ENCODE measurements at places on chromosomes 12 and 14. TPM values are rescaled to one million over a fixed set of nuclear protein-coding genes. Genes with fewer than 3 reads are reported as not detected.

GRCh38 chr12:132771126-132771838 lies 9.7 kb upstream of the ANKLE2 start:
- DNase-seq = no peak

DNA sequence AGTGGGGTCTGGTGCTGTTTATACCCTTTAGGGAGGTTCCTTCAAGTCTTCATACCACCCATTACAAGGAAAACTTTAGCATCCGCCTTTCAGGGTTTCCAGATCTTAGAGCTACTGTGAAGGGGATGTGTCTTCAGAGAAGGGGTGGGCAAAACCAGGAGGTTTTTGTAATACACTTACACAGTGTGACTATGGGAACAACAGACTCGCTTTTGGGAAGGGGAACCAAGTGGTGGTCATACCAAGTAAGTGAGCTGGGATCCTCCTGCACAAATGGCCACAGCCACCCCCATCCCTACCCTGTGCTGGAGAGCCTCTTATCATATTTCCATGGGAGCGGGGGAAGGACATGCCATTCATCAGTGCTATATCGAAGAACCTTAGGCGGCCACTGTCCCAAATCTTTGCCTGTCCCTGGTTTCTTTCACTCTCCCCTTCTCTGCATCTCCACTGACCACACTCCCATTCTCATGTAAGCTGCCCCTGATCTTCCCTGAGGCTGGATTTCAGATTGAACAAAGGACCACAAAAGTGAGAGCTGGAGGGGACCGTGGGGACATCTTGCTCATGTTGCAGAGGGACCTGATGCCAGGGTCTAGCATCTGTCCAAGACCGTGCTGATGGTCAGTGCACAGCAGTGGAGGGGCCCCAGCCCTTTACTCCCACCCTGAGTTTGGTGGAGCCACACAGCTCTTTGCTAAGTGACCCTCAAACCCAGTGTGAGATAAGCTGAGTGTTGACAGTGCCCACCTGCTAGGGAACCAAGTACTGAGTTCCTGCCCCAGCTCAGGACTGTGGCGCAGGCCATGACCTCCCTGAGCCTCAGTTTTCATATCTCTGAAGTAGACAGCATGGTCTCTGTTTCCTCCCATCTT lies 51.4 kb downstream of the DAD1 start:
- DNase-seq = no peak

GRCh38 chr14:69815556-69815955 lies 18.5 kb upstream of the SLC10A1 start:
- no peak for DNase-seq

- no peak for DNase-seq
Observed at GRCh38 chr12:79512068-79512467, 178.7 kb downstream of the PAWR start.

Gene SERPINA3
- polyA plus RNA-seq = 0.91 TPM

Gene CIROP
- polyA plus RNA-seq = 0.07 TPM
